Stimulated activated CD4-positive, alpha-beta T cell treated with anti-CD3 and anti-CD28 coated beads, Interleukin-12 subunit alpha, Interleukin-12 subunit beta, amount 100 ng/mL, for 24 hours (primary cell): ENCODE measurements at places on chromosomes 16 and 17.
A peak's percentile ranks its signal among the peaks of the same experiment; 100 is the strongest.

GRCh38 chr17:50710025-50710424 is 2.3 kb upstream of the ANKRD40 start:
- no peak for DNase-seq

DNA sequence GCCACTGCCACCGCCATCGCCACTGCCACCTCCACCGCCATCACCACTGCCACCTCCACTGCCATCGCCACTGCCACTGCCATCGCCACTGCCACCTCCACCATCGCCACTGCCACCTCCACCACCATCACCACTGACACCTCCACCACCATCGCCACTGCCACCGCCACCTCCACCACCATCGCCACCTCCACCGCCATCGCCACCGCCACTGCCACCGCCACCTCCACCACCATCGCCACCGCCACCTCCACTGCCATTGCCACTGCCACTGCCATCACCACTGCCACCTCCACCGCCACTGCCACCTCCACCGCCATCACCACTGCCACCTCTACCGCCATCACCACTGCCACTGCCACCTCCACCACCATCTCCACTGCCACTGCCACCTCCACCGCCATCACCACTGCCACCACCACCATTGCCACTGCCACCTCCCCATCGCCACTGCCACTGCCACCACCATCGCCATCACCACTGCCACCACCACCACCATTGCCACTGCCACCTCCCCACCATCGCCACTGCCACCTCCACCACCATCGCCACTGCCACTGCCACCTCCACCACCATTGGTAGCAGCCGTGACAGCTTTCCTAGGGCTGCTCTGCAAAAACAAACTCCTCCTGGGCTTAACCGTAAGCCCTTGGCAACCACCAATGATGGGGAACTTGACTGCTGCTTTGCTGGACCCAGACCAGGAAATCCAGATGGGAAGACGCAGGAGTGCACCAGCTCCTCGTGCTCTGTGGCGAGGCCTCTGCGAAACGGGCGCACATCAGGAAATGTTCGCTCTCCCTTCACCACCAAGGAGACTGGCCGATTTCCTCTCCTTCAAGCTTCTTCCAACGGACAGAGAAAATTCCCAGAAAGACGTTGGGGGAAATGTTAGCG is 147.2 kb downstream of the RBFOX3 start:
- no peak for DNase-seq

GRCh38 chr17:79533116-79533515 is 77.7 kb downstream of the RBFOX3 start:
- no peak for DNase-seq

- DNase-seq, result no peak
Observed at GRCh38 chr17:70677783-70678647, 508.7 kb downstream of the KCNJ2 start.

- no peak for DNase-seq
Observed at GRCh38 chr16:48740964-48741363, 131.0 kb upstream of the N4BP1 start.

- no peak for DNase-seq
Observed at GRCh38 chr16:54318941-54319340, 32.4 kb upstream of the IRX3 start.

- DNase-seq, result no peak
Observed at GRCh38 chr17:9239246-9239792, 218.0 kb downstream of the NTN1 start.

- DNase-seq, result peak; percentile 47
Observed at GRCh38 chr17:58447039-58447975, 30.0 kb upstream of the RNF43 start.

- DNase-seq, result no peak
Observed at GRCh38 chr16:59478838-59479237, 744.7 kb upstream of the GOT2 start.

DNA sequence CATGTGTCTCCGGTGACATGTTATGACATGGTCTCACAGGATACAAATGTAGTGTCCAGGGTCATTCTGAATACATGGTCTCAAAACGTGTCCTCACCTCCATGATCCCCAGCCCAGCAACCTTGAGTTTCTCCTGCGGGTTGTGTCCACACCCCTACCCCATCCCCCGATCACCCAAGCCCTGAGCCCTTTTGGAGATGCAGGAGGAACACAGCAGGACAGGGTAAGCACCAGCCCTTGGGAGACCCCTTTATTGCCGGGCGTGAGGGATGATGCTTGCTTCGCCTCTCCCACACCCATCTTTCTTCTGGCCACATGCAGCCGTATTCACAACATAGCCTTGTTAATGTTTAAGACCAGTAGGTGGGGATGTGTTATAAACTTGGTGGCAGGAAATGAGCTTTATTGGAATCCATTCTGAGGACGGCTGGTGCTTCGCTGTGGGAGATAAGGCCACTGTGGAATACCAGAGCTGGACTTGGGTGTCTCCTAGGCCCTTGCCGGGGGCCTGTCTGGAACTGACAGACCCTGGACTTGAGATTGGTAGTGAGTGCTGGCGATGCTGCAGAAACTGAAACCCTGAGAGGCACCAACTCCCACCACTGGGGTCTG is 5.5 kb downstream of the TMEM132E start:
- DNase-seq, result no peak

- DNase-seq, result no peak
Observed at GRCh38 chr17:17062356-17062755, 20.1 kb downstream of the MPRIP start.

DNA sequence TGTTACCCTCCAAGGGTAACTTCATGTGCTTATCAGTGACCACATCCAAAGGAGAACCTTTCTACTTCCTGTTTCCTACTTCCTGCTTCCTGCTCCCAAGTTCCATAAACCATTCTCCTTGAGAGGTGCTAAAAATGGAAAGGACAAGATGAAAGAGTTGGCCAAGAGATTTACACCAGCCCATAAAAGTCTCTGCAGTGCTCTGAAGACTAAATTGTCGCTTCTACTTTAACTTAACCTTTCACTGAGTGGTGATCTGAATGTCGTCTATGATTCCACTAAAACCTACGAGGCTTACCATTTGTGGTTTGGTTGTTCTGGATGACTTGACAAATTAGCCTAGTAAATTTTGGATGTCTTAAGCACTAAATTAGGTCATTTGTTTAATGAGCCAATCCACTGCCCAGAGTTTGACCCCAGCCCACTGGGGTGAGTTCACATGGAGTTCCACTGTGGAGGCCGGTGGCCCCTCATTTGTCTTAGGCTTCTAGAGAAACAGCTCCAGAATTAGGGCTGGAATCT is 333.1 kb downstream of the FOXL1 start:
- no peak for DNase-seq
